ENCODE measurements at places on chromosomes 4 and X.

- no peak for DNase-seq
Measured at GRCh38 chr4:112966701-112967488, 82.6 kb upstream of the ANK2 start.

GRCh38 chrX:2159393-2159792 is 341.4 kb downstream of the DHRSX start:
- no peak for DNase-seq

DNA sequence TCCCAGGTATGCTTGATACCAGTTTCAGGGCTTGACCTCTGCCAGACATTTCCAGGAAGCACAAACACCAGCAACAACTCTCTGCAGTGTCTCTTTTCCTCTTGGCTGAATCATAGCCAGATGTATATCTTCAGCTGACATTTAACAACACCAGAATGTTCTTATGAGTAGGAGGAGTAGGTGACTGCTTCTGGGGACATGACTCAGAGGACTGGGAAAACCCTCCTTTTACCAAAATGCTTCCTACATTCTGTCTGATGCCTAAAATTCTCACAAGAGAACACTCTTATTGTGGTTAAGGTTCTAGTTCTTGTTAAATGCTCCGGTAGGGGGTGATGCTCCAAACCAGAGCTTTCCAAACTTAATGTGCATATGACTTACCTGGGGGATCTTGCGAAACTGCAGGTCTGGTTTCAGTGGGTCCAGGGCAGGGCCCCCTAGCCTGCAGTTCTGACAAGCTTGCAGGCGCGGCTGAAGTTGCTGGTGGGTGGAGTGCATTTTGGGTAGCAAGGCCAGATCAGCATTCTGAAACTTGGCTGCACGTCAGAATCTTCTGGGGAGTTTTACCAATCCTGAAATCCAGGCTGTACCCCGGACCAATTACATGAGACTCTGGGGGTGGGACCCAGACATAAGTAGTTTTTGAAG is 329.3 kb upstream of the RPS6KA3 start:
- DNase-seq: no peak

- no peak for DNase-seq
Measured at GRCh38 chr4:53012738-53013137, 150.6 kb downstream of the RASL11B start.

GRCh38 chrX:120294651-120295050 is 16.6 kb downstream of the TMEM255A start:
- no peak for DNase-seq

DNA sequence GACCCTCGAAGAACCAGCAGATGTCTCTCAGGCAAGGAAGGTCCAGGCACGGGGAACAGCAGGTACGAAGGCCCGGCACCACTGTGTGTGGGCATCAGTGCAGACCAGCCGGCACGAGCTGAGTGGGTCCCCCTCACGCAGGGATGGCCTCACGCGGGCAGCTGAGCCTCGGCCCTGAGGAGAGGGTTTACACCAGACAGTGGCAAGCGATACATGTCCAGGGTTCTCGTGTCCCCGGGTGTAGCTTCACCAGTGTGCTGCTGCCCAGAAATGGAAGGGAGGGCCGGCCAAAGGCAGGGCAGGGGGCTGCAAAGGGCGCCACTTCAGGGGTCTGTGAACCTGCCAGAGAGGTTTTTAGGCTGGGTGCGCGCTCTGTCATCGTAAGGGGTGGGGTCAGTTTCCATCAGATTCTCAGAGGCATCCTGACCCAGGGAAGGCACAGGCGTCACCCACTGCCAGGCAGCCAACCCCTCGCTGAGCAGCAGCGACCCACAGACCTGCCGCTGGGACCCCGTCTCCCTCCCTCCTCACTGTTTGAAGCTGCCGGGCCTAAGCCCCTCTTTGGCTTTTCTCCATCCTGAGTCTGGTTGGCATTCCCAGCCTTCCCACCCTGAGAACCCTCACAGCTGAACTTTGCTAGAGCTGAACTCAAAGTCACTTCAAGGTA is 107.0 kb downstream of the CPZ start:
- DNase-seq: no peak

DNA sequence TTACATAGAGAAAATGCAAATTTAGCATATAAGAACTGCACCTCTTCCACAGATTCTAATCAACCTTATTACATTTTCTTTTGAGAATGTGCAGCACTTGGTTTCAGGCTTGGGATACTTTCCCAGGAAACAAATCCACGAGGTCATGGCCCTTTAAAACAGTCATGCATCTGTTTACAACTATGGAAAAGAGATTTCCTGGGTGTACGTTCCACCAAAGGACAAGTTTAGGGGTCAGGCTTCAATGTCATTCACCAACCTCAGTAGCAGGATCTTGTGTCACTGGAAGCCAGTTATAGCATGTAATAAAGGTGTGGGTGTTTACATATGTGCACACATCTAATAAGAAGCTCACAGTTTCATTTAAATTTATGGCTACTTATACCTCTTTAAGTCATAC is 30.7 kb downstream of the EREG start:
- no peak for DNase-seq

GRCh38 chrX:116185163-116185562 is 14.6 kb downstream of the AGTR2 start:
- DNase-seq: no peak

- no peak for DNase-seq
Measured at GRCh38 chr4:140156529-140157171, 2.7 kb upstream of the MAML3 start.

DNA sequence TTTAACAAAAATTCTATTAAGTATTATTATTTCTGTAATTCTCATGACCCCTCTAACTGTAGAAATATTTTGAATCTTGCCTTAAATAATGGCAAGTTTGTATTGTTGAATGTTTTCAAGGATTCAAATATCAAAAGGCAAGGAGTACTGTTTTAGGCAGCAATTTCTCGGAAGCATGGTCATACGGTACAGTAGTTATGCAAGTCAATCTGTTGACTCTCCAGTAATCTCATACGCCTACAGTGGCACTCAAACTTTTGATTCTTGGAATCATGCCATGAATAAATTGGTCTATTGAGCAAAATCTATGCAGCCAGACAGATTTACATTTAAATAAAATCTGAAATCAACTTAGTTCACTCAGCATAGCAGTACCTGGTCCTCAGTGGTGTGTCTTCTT is 139.6 kb upstream of the FAM47C start:
- no peak for DNase-seq

DNA sequence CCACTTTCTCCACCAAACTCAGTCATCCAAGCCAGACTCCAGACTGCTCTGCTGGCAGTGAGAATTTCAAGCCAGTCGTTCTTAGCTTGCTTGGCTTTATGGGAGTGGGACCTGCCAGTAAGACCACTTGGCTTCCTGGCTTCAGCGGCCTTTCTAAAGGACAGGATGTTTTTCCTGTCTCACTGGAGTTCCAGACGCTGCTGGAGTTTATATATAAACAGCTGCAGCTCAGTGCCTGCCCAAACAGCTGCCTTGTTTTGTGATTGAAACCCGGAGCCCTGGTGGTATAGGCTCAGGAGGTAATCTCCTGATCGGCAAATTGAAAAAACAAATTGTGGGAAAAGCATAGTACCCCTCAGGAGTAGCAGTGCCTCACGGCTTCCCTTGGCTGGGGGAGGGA is 1165.8 kb upstream of the ADGRL3 start:
- DNase-seq: no peak

- no peak for DNase-seq
Measured at GRCh38 chrX:154459832-154460231, 1.8 kb downstream of the PLXNA3 start.

- no peak for DNase-seq
Measured at GRCh38 chr4:102779204-102779603, 18.4 kb upstream of the MANBA start.

GRCh38 chr4:82984459-82984858 is 26.2 kb downstream of the LIN54 start:
- no peak for DNase-seq

DNA sequence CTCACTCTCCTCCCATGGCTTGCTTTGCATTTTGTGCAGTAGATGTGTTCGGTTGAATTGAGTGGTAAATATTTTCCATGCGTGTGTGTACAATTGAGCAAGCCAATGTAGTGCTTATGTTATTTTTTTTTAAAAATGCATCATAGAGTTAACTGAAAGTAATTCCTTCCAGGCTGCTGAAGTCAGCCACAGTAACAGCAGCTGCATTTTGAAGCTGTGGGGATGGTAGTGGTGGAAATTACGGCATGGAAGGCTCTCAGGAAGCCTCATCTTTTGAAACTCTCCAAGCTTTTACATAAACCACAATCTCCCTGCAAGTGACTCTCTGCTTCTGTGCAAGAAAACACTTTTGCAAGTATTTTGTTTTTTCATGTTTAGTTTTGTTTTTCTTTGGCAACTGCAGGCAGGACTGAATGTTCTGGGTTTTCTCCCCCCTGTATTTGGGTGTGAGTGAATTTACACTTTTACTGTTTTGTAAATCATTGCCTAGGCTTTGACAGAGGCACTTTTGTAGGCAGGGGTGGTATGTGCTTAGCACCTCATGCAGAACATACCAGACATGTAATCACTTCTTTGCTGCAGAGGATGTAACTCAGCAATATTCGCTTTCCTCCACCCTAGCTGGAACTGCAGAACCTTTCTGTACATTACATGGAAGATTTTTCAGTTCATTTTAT is 56.2 kb downstream of the LRRC66 start:
- no peak for DNase-seq

- DNase-seq: no peak
Measured at GRCh38 chr4:110059556-110060191, 138.7 kb downstream of the ELOVL6 start.

GRCh38 chr4:2438822-2439718 is 20.3 kb downstream of the CFAP99 start:
- DNase-seq: no peak

- no peak for DNase-seq
Measured at GRCh38 chr4:188691811-188692210, 552.6 kb downstream of the TRIML1 start.

DNA sequence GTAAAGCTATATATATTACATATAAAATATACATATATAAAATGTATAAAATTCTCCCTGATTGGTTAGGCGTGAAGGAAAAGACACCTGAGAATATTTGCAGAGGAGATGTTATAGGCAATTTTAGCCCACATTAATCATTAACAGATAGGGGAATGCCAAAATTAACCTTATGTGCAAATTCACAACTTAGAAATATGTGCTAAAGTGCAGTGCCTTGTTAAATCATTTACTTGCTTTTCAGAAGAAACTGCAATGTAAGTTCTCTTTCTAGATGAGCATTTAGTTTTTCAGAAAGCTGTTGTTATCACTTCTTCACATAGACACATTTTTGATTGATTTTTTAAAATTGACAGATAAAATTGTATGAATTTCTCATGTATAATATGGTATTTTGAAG is 5.6 kb downstream of the TASL start:
- DNase-seq: no peak

DNA sequence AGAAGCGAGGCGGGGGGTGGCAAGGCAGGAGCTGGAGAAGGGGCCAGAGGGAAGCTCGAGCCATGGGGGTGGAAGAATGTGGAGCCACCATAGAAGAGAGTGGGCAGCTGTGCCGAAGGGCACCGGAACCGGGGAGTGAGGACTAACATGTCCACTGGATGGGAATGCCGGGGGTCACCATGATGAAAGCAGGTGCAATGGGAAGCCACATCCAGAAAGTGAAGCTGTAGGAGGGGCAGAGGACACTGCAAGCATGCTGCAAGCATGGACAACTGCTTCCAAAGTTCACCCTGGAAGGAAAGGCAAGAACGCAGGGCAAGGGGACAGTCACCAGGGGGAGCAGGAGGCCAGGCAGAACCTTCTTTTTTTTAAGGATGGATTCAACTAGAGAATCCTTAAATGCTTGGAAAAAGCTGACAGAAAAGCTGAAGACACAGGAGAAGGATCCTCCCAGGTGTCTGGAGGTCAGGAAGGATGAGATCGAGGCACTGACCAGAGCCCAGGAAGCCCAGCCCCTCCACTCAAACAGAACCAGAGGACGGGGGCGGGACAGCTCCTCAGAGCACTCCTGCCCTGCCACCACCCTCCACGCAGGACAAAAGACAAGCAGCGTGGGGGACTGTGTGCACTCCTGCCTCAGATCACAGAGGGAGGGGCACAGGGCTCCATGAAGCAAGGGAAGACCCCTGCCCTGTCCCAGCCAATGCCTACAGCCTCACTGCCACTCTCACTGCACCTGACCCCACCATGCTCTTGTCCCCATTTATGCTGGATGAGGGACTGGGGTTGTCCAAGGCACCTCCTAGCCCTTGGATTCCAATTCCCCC is 169.2 kb downstream of the AFAP1 start:
- DNase-seq: no peak

GRCh38 chr4:17164666-17165065 is 266.2 kb upstream of the LDB2 start:
- no peak for DNase-seq

GRCh38 chr4:25743971-25744370 is 88.3 kb downstream of the SLC34A2 start:
- DNase-seq: no peak

DNA sequence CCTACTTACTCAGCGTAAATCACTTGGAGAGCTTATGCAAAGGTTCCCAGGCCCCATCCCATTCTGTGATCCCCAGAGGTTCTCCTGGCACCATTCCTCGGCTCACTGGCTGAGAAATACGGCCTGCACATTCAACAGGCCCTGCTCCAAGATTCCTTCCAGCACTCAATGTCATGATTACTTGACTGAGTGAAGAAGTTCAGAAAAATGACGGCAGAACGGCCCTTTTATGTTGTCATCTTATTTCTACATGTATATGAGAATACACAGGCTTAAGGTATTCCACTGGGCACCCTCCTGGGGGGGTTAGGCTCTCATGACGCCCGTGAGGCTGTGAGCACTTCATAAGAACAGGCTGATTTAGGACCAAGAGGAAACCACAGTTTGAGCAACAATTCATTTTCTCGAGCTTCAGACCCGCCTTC is 190.6 kb downstream of the NSUN7 start:
- no peak for DNase-seq

- no peak for DNase-seq
Measured at GRCh38 chr4:107125496-107125895, 89.4 kb upstream of the DKK2 start.

DNA sequence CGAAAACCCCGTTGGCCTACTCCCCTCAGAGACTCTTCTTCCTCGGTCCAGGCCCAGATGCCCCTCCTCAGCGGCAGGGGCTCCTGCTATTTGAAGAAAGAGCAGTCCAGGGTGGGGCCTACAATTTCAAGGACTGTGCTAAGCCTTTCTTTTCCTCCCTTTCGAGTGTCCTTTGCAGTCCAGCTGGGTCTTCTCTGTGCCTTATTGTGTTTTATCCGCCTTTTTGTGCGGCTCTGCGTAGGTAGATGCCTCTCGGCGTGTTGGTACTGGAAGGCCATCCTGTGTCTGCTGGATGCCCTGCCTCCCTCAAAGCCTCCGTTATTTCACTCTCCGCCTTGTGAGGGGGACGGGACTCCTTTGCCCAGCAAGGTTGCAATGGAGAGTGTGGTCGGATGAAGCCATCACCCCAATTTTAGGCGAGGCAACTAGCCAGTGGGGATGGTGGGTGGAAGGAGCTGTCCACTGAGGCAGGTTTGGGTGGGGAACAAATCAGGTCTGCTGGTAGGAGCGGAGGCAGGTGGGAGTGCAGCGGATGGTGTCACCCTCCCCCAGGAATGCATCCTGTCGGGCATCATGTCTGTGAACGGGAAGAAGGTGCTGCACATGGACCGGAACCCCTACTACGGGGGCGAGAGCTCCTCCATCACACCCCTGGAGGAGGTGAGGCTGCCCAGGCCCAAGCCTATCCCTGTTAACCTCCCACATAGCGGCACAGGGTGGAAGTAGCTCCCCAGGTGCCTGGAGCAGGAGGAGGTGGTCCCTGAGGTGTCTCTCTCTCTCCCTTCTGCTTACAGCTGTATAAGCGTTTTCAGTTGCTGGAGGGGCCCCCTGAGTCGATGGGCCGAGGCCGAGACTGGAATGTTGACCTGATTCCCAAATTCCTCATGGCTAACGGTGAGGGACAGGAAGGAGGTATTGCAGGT is 1.3 kb downstream of the GDI1 start:
- DNase-seq: no peak
